Uterus (tissue), 4 donors: ENCODE measurements at places on chromosomes 6 and 20. TPM values are rescaled to one million over a fixed set of nuclear protein-coding genes. Genes with fewer than 3 reads are reported as not detected.
A peak's percentile ranks its signal among the peaks of the same experiment; 100 is the strongest.

The CLDN20 gene
- not detected for total RNA-seq

DNA sequence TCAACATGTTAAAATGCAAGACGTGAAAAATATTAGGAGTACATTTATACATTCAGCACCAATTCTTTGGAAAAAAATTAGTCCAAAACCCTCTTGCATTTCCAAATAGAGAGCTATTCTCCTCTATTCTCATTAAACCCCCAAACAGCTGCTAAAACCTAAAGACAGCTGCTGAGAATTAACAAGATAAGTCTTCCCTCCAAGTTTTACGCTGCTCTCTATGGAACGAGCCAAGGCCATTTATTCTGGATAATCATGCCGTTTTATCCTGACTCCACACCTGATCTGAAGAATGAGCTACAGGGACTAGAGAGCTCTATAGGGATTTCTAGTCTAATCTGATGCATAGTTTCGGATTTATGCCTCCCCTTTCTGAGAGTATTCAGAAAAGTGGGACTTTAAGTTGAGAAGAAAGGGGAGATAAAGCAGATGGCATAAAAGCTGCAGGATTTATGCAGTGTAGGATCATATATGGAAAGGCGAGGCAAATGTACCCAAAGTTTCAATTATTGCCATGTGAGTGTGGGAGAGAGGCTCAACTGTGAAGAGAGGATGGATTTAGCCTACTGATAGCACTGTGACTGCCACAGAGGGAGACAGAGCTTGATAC is 64.7 kb upstream of the HS3ST5 start:
- H3K36me3 ChIP-seq = no peaks in the 10 kb centered on the region
- H3K4me3 ChIP-seq = no peak overlapping the region
- no peak for DNase-seq
- no peaks in the 10 kb centered on the region for H3K4me1 ChIP-seq

GRCh38 chr6:28589234-28589956 is 63.7 kb downstream of the GPX5 start:
- H3K4me1 ChIP-seq = no peaks in the 10 kb centered on the region
- DNase-seq = peak; percentile 64
- no peak overlapping the region for H3K27ac ChIP-seq
- H3K36me3 ChIP-seq = no peaks in the 10 kb centered on the region

- no peaks in the 10 kb centered on the region for H3K27me3 ChIP-seq
- no peak for DNase-seq
- no peaks in the 10 kb centered on the region for H3K4me1 ChIP-seq
- no peaks in the 10 kb centered on the region for H3K36me3 ChIP-seq
- no peak overlapping the region for H3K4me3 ChIP-seq
These were observed 62.8 kb downstream of the FBXO5 start for GRCh38 chr6:152920016-152920415.

DNA sequence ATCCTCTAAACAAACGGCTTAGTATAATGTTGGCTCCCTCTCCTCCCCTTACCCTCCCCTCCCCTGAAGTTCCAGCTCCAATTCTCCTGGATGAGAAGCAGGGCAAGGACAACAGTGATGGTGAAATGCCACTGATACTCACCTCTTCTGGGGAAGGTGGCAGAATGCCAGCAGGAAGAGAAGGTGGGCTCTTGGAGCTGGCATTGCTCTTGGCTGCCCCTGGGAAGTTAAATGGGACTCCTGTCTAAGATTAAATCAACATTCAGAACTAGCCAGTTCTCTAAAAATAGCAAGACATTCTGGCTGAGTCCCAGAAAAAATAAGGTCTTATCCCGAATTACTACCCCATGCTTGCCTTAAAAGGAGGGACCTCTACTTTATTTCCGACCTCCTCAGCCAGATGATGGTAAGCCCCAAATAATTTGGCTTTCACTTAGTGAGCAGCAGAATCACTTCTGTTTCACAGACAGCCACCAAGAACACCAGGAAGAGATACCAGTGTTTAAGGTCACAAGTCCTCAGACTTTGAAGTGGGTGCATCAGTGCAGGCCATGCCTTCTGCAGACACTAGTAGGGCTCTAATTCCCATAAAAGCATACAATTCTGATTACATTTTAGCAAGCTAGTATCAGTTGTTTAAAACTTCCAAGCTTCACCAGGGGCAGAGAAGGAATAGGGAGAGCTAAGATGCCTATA is 46.0 kb upstream of the IL17A start:
- no peak overlapping the region for H3K27ac ChIP-seq
- no peaks in the 10 kb centered on the region for H3K27me3 ChIP-seq
- no peaks in the 10 kb centered on the region for H3K36me3 ChIP-seq
- H3K4me3 ChIP-seq = no peak overlapping the region

DNA sequence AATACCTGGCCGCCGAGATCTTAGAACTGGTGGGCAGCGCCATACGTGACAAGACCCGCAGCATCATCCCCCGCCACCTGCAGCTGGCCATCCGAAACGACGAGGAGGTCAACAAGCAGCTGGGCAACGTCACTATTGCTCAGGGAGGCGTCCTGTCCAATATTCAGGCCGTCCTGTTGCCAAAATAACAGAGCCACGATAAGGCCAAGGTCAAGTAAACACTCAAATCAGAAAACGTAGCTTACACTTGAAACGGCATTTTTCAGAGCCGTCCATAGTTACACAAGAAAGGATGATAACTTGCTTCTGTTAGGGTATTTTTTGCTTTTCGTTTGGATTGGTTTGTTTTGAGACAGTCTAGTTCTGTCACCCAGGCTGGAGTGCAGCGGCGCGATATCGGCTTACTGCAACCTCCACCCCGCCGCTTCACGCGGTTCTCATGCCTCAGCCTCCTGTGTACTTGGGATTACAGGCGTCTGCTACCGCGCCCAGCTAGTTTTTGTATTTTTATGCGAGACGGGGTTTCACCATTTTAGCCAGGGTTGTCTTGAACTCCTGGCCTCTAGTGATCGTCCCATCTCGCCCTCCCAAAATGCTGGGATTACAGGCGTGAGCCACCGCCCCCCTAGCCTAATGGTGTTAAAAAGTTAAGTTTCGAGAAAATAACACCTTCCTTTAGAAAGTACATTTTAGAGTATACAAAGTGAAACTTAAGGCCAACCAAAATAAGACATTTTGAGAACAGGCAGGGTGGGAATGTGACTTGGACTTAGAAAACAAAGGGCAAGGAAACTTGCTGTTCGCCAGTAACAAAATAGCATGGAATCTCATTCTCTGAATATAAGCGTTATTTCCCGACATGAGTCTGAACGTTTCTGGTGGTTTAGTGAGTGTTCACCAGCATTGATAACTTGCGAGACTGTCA is 42.8 kb upstream of the HFE start:
- H3K4me1 ChIP-seq = no peaks in the 10 kb centered on the region
- H3K27me3 ChIP-seq = no peaks in the 10 kb centered on the region
- H3K36me3 ChIP-seq = no peaks in the 10 kb centered on the region
- peak overlapping the region; percentile 53 for H3K4me3 ChIP-seq
- DNase-seq = no peak

- H3K27me3 ChIP-seq = no peaks in the 10 kb centered on the region
- no peaks in the 10 kb centered on the region for H3K4me1 ChIP-seq
- no peak overlapping the region for H3K4me3 ChIP-seq
These were observed 29.5 kb downstream of the ALDH8A1 start for GRCh38 chr6:134920422-134920821.

DNA sequence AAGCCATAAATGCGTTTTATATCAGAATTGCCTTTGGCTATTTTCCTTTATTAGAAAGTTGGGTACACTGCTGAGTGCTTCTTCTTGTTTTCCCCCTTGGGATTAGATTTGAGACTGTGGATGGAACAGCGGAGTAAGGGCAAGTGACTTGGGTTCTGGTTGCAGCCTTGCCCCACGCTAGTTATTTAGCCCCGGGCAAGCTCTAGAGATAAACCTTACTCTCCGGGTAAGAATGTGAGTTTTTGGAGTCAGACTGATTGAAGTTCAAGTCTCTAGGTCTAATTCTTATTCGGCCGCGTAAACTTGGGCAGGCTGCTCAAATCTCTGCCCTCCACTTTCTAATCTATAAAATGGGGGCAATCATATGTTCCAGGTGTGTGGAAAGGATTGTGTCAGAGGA is 8.9 kb downstream of the TSHZ2 start:
- no peak for DNase-seq
- no peaks in the 10 kb centered on the region for H3K4me1 ChIP-seq
- H3K4me3 ChIP-seq = no peak overlapping the region
- H3K36me3 ChIP-seq = no peaks in the 10 kb centered on the region
- H3K27me3 ChIP-seq = no peaks in the 10 kb centered on the region
